ENCODE measurements at places on chromosomes 4 and X.

- DNase-seq: no peak
Measured at GRCh38 chr4:112370466-112370865, 73.3 kb downstream of the ALPK1 start.

GRCh38 chrX:110966839-110967238 lies 129.2 kb upstream of the PAK3 start:
- DNase-seq: no peak

GRCh38 chr4:172786039-172786792 lies 382.4 kb upstream of the GALNT7 start:
- no peak for DNase-seq

GRCh38 chr4:53626491-53626890 lies 35.2 kb upstream of the LNX1 start:
- no peak for DNase-seq

DNA sequence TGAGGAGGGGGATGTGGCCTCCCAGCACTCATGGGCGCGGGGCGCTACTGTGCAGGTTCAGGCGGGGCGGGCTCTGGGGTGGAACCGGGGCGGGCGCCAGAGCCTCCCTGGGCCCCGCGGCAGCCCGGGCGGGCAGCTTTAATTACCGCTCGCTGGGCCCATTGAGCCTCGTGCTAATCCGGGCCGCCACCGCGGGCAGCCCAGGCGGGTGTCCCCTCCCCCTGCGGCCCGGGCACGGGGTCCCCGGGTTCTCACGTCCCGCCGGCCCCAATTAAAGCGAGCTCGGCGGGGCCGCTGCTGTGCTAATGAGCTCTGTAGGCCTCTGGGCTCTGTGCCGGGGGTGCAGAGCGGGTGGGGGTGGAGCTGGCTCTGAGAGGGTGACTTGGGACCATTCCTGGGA lies 22.8 kb upstream of the FGFR3 start:
- DNase-seq: no peak

DNA sequence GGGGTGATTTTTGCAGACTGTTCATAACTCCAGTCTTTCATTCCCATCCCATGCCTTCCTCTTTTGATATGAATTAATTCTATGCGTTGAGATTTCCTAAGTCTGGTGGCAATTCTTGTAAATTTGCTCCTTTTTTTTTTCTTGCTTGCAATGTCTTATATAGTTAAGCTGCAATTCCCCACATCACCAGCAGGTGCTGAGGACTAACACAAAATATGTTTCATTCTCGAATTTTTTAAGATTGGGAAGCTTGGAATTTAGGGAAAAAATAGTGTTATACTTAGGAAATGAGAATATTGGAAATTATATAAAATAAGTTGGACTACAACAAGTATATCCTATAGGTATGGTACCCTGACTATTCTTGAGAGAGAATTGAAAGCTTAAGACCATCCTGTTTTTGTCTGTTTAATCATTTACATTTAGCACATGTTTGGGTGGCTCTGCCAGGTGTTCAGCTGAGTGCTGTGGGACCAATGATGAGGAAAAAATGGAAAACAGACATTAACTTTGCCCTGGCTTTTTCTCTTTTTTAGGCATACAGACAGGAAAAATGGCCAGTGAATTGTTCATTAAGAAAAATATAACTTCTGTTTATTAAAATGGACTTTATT lies 30.2 kb downstream of the AFF2 start:
- DNase-seq: no peak

GRCh38 chrX:3425031-3425430 lies 78.6 kb upstream of the MXRA5 start:
- DNase-seq: no peak

DNA sequence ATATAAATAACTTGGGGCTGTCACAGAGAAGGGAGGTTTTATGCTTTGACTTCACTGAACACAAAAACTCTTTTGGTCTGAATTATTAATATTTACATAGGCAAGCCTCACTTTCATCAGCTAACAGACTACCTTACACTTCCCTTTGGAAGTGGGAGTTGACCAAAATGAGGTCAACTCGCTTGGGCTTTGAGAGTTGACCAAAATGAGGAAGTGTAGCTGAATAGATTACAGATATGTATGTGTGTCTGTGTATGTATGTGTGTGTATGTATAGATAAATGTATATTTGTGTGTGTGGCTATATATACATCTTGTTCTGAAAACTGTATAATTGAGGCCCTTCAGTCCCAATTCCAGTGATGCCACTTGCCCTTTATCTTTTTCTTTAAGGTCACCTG lies 113.3 kb upstream of the IL13RA1 start:
- DNase-seq: no peak

All from GM10248 (cell line).